Activated CD4-positive, alpha-beta T cell treated with anti-CD3 and anti-CD28 coated beads, Interleukin-2, amount 50 U/mL, for 48 hours (primary cell): ENCODE measurements at places on chromosomes 13 and 19.
A peak's percentile ranks its signal among the peaks of the same experiment; 100 is the strongest.

DNA sequence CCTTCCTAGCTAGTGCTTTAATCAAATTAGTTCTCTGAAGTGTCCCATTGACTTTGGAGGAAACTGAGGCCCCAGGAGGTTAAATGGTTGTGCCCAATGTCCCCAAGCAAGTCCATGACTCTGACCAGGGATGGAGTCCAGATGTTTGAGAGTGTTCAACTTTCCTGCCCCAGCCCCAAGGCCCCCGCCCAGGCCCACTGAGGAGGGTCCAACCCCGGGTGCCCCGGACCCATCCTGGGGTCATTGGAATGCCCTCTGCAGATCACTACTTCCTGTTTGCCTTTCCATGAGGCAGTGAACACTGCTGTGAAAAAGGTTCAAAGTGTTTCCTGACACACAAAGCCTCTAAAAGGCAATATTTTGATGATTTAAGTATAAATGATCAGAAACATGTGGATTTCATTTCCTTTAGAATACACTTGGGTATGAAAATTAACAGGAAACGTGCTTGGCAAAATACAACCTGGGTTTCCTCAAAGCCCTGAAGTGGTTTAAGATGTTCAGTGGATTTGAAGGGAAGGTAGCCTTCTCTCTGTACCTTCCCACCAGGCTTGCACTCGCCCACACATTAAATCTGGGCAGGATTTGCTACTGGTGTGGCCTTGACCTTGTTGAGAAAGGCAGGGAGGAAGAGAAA is 335.7 kb downstream of the TSHZ3 start:
- DNase-seq: no peak

GRCh38 chr19:33740811-33741396 is 55.8 kb upstream of the KCTD15 start:
- peak; percentile 24 for DNase-seq

GRCh38 chr19:47313754-47314295 is 4.2 kb downstream of the C5AR1 start:
- DNase-seq: no peak

GRCh38 chr19:54023191-54023590 is 31.8 kb downstream of the CACNG6 start:
- DNase-seq: no peak

GRCh38 chr19:1312767-1313694 is 27.4 kb downstream of the EFNA2 start:
- DNase-seq: no peak

DNA sequence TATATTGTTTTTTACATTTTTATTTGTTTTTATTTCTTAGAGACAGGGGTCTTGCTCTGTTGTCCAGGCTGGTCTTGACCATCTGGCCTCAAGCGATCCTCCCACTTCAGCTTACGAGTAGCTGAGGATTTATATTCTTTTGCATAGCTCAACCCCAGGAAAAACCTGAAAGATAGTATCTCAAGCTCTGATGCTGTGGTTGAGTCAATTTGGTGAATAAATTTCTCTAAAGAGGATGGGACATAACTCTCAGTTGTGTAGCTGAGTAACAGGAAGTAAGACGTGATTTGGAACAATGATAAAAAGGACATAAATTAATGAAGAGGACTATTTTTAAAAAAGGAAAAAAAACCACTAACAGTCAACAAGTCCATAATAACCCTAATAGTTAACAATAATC is 79.8 kb upstream of the TNFSF11 start:
- DNase-seq: no peak

- peak; percentile 86 for DNase-seq
These were observed 8.3 kb upstream of the CRX start for GRCh38 chr19:47813304-47813994.

GRCh38 chr13:80105350-80105749 is 235.6 kb downstream of the SPRY2 start:
- DNase-seq: no peak

- DNase-seq: no peak
These were observed 132.1 kb upstream of the SPACA7 start for GRCh38 chr13:112244061-112244460.

- no peak for DNase-seq
These were observed 15.0 kb downstream of the UPF3A start for GRCh38 chr13:114296448-114296847.

DNA sequence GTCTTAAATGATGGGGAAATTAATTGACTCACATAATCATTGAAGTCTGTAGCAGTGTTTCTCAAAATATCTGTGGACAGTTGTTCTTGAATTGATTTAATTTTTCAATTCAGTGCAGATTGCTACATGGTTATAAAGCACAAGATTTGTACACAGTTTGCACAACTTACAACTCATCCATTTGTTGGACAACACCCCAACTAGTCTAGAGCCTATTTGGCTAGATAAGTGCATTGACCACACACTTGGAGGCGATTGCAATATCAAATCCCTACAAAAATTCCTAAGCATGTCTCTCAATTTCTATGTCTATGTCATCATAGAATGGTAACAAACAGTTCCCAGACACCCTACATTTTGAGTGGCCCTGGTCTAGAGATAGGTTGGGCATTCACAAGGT is 48.0 kb upstream of the IPO5 start:
- DNase-seq: no peak

DNA sequence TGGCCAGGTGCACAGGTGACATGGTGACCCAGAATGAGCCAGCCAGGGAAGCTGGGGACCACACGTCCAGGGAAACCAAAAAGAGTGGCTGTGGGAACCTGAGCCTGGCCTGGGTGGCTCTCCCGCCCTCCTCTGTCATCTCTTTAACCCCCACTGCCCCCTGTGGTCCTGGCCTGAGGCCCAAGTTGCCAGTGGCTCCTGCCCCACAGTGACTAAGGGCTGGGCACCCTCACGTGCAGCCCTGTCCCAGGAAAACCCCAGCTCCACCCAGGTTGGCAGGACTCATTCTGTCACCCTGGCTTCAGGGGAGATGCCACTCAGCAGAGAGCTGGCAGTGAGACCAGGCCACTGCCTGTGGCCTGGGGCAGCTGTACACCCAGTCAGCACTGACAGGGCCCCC is 30.6 kb upstream of the ISYNA1 start:
- DNase-seq: no peak

DNA sequence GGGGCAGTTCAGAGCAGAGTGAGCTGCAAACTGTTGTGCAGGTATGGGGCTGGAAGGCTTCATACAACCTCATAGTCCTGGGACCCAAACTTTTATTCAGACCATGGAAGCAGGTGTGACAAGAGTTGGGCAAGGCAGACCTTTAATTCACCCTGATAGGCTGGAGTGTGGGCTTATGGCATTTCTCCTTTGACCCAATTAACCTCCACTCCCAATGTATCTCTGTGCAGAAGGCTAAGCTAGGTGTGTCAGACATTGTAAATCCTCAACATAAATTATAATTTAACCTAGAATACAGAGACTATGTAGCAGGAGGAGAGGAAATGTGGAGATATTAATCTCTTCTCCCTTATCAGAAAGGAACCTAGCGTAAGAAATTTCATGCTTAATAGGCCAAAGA is 12.2 kb upstream of the OR10H2 start:
- no peak for DNase-seq

- no peak for DNase-seq
These were observed 8.0 kb upstream of the ATP4A start for GRCh38 chr19:35571406-35571965.

DNA sequence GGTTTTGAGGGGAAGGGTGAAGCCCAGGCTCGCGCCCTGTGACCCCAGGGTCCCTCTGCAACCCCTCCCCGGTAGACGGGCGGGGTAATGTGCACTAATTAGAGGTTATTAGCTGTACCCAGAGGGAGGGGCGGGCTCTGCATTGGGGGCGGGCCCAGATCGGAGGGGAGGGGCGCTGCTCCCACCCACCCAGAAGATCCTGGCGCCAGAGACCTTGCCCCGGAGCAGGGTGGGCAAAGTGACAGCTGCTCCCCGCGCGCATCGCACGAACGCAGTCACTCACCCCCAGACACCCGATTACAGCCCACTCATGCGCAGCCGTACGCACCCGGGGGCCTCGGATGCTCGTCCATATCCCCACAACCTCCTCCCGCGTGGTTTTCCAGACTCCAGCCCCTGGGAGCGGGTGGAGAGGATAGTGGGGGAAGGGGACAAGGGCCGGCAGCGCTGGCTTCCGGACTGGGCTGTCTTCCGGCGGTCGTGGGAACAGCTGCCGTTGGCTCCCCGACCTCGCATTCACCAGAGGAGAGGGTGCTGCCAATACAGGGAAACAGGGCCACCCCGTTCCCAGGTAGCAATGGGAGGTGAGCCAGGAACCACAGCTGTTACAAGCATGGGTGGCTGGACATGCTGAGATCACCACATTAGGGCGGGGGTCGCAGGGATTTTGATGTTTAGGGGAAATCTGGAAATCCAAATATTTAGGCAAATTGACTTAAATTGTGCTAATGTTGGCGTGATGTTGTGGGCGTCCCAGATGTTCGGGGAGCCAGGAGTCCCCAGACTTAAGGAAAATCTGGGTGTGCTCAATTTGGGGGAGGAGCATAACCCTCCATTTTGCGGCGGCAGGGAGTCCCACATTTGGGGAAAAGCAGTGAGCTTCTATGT is 2.9 kb upstream of the HOOK2 start:
- peak; percentile 64 for DNase-seq

- DNase-seq: no peak
These were observed 33.0 kb downstream of the ZIC2 start for GRCh38 chr13:100014621-100015020.

DNA sequence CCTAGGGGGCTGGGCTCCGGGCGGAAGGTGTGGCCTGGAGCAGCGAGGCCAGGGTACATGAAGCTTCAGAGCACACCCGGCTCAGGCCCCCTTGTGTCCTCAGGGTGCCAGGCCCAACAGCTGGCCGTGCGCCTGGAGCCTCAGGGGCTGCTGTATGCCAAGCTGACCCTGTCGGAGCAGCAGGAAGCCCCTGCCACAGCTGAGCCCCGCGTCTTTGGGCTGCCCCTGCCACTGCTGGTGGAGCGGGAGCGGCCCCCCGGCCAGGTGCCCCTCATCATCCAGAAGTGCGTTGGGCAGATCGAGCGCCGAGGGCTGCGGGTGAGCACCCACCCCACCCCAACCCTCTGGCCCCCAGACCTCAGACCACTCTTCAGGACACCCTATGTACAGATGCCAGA is 3.2 kb downstream of the SYDE1 start:
- no peak for DNase-seq

DNA sequence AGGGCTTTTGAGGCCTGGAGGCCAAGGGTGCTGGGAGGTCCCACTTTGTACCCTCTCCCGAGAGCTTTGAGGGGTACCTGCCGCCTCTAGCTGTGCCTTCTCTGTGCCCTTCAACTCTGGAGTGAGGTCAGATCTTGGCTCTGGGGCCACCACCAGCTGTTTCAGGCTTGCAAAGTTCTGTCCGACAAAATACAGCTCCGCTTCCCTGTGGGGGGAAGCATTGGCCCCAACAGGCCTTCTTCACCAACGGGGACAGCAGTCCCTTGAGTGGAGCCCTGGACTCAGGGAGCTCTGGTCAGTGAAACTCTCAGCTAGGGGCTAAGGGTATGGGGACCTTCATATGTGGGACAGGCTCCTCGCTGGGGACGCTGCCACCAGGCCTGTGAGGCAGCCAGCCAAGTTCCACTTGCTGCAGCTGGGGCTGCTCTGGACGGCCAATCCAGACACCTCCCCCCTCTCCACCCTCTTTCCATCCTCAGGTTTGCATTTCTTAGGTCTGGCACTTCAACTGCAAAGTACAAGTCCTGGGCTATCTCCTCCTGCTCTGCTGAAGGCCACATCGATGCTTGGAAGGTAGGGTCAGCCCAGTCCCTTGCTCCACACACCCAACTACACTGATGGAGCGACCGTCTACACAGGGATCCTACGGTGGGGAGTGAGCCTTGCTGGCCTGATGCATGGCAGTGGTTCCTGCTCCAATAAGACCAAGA is 46.8 kb downstream of the C13orf46 start:
- no peak for DNase-seq

DNA sequence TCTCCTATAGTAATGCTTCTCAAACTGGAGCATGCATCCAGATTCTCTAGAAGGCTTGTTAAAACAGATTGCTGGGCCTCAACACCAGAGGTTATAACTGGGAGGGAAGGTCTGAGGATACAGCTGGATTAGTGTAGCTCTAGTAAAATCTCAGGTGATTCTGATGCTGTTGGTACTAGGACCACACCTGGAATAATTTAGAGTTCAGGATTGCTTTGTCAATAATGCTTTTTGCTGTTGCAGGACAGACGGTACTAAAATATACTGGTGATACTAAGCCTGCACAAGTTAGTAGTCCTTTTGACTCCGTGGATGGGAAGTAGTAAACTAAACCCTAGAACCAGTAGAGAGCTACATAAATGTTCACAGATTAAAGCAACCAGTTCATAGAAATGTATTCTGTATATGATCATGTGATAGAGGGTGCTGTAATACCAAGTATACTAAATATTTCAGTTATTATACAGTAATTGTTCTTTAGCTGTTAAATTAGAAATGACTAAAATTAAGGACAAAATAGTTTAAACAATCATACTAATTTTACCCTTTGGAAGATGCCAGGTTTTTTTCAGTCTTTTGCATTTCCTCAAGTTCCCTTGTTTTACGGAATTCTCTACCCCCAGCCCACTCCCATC is 258.2 kb upstream of the STARD13 start:
- no peak for DNase-seq

DNA sequence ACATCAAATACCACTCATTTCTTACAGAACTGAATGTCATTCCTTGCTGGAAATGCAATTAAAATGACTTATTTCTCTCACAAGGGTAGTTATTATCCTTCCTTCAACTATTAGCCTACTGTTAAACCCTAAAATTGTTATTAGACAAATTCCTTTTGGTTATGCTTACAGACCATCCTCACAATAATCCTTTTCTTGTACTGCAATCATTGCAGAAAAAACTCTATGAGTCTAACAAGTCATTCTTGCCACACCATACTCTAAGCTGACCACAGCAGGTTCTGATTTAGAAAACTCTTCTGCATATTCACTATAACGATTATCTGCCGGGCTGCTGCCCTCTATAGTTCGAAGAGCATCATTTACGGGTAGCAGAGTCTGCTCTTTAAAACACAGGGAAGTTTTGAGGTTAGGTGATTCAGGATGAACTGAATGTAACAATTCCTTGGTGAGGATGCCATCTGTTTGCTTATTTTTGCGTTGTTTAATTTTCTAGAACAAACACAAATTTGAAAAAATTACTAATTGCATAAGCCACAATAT is 38.2 kb downstream of the MTMR6 start:
- DNase-seq: no peak
